B cell (primary cell): ENCODE measurements at places on chromosomes 4 and X. TPM values are rescaled to one million over a fixed set of nuclear protein-coding genes. Genes with fewer than 3 reads are reported as not detected.
A peak's percentile ranks its signal among the peaks of the same experiment; 100 is the strongest.

DNA sequence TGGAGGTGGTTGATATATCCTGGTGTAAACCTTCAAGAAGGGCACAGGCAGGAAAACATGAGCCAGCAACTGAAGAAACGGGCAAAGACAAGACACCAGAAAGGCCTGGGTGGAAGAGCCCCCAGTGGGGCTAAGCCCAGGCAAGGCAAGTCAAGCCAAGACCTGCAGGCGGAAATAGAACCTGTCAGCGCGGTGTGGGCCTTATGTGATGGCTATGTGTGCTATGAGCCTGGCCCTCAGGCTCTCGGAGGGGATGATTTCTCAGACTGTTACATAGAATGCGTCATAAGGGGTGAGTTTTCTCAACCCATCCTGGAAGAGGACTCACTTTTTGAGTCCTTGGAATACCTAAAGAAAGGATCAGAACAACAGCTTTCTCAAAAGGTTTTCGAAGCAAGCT lies 7.2 kb downstream of the ZFP42 start:
- no peak for DNase-seq

DNA sequence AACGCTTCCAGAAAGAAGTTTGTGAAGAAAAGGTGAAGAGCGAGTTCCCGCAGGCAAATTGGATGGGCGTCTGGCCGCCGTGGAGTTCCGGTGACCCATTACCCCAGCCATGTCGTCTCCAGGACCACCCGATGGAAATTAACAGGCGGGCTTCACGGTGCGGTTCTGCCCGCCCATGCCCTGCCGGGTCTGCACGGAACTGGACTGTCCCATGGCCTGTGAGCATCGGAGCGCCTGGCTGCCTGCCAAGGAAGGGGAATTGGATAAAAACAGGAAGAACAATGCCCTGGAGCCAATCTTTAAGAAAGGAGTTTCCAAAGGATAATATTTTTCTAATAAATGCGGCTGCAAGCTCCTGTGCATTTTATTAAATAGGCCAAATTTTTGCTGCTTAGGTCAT lies 319.8 kb upstream of the SLC7A11 start:
- no peak for DNase-seq

DNA sequence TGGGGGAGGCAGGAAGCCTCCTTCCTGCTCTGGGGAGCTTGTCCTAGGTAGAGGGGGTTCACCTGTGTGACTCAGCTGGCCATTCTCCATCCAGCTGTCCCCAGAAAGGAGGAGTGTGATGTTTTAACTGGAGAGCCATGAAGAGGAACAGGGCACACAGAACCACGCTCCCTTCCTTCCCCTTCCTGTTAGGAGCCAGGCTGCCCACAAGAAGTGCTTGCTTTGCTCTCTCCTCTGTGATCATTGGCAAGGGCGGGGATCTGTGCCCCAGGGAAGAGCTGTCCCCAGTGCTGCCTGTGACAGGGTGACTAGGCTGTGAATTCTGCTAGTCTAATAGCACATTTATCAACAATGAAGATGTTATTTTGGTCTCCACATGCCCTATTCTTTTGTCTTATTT lies 169.6 kb upstream of the GATB start:
- DNase-seq: no peak

DNA sequence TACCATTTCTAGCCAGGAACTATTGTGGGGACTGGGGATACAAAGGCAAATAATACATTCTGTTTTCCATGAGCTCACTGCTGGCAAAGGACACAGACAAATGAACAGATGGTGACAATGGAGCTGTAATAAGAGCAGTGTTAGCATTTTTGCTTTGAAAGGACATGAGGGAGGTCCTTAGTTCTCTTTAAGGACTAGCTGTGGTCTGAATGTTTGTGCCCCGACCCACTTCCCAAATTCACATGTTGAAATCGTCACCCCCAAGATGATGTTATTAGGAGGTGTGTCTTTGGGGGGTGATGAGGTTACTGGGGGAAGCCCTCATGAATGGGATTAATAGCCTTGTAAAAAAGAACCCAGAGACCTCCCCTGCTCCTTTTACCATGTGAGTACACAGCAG lies 30.3 kb downstream of the CCNG2 start:
- no peak for DNase-seq

DNA sequence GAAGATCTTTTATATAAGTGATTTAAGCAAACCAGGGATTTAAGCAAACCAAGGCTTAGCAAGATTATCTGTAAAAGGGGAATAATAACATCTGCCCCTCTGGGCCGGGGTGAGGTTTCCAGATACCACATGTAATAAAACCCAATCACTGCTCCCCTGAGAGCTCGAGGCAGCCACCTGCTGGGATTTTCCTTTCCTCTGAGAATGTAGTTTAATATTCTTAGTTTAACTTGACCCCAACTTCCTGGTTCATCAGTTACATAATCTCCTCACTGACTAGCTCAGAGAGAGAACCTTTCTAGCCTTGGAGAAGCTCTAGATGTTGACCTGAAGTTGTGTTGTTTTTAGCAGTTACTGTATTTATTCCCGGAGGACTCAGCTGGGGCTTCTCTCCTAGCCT lies 322.4 kb downstream of the ARHGAP10 start:
- DNase-seq: no peak

Gene VCX3B
- not detected in 2 replicates for total RNA-seq

GRCh38 chr4:105092356-105092755 lies 54.3 kb upstream of the TET2 start:
- DNase-seq: no peak

GRCh38 chr4:81632581-81633299 lies 161.0 kb upstream of the RASGEF1B start:
- DNase-seq: no peak

Gene ADGRL3
- total RNA-seq: not detected in 2 replicates

DNA sequence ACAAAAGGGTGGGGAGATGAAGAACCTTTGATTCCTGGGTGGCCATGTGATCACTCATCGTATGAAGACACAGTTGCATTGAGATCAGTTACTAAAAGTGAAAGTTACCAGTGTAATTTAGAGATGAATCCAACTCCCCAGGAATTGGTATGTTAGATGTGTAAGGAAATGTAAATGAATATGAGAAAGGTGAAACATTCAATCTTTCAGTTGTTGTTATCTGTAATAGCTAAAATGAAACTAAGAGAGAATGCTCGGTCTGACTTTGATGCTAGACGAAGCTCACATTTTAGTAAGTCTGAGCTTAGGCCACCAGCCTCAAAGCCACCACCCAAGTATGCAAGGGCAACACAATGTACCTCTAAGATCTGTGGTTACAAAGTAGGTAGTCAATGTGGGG lies 194.3 kb upstream of the POF1B start:
- DNase-seq: no peak

- DNase-seq: no peak
Measured at GRCh38 chr4:23382879-23383278, 507.0 kb downstream of the PPARGC1A start.

GRCh38 chr4:182738283-182739047 lies 178.7 kb downstream of the DCTD start:
- DNase-seq: no peak

Gene CDKL5
- total RNA-seq: 4.6 and 4.7 TPM in 2 replicates

- DNase-seq: no peak
Measured at GRCh38 chr4:148510211-148510610, 68.0 kb upstream of the NR3C2 start.

- DNase-seq: peak; percentile 66
Measured at GRCh38 chr4:163482190-163482589, 8.6 kb upstream of the TKTL2 start.

DNA sequence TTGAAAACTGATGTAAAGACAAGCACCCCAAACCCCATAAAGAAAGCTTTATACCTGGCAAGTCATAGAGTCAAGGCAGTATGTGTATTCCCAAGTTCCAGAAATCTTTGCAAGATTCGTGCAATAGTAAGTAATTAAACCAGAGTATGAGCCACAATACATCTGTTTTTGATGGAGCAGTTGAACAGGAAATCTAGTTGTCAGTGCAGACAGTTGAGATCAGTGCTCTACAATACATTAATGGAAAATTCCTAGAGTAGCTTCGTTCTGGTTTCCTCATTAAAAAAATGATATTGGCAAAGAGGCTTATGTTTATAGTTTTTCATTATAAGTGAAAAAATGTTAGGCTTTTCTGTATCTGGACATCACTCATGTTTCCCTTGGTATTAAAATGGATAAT lies 575.3 kb downstream of the TRIML1 start:
- DNase-seq: no peak

Gene SLC2A9
- total RNA-seq: 0.63 and 2.1 TPM in 2 replicates

Gene TKTL2
- total RNA-seq: 0.15 and 0.27 TPM in 2 replicates

- no peak for DNase-seq
Measured at GRCh38 chr4:98996056-98996764, 689 bp downstream of the METAP1 start.

- no peak for DNase-seq
Measured at GRCh38 chr4:121057466-121057922, 14.8 kb downstream of the NDNF start.

Gene BTK
- total RNA-seq: 235 and 243 TPM in 2 replicates

GRCh38 chr4:41504167-41504818 lies 33.7 kb upstream of the LIMCH1 start:
- DNase-seq: no peak

- DNase-seq: no peak
Measured at GRCh38 chrX:78165425-78165824, 26.0 kb upstream of the TAF9B start.

- DNase-seq: no peak
Measured at GRCh38 chr4:12499693-12500092, 984.4 kb downstream of the RAB28 start.

Gene DCAF12L2
- not detected in 2 replicates for total RNA-seq

DNA sequence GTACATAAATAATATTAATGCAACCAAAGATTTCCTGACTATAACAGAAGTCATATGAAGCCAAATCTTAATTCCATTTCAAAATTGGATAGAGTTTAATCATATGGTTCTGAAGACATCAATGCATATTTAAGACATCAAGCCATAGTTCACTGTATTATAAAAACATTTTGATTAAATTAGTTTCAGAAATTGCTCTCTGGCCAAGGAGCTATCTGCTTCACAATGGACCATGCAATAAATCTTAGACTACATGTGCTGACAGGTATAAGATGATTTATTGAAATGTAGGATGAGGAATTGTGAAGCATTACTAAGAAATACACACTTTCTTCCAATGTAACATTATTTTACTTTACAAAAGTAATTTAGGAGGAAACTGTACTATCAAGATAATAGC lies 81.6 kb downstream of the MID1 start:
- no peak for DNase-seq

DNA sequence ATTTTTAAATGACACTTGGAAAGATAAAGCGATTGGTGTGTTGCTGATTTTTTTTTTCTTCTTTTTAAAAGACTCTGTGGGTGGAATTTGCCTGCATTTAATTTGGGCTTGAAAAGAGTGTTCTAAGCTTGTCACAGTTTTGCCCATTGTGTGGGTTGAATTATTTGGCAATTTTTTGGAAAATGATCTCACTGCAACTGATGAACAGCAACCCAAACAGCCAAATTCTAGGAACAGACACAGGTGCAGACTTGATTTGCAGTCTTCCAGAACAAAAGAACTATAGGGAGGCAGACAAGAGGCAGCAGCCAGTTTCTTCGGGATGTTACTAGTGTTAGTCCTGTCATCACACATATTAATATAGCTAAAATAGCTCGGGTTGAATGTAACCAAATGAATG lies 40.5 kb downstream of the CASP6 start:
- no peak for DNase-seq

DNA sequence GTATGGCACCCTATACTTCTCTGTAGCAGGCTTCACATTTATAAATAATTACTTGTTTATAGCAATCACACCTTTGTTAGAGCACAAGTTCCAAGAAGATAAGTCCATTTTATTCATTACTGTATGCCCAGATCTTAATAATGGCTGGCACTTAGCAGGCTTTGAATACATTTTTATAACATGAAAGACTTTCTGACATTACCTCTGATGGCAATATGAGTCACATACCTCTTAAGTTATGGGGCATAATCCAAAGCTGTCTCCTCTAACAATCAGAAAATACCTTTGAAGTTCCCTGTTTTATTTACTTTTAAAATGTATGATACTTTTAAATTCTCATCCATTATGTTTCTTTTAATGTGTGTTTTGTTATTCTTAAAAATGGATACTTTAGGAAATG lies 12.2 kb downstream of the SCRG1 start:
- no peak for DNase-seq

Gene PITX2
- total RNA-seq: not detected in 2 replicates

Gene GAB3
- total RNA-seq: 16.5 and 17.2 TPM in 2 replicates

GRCh38 chrX:118522230-118522926 lies 26.8 kb downstream of the DOCK11 start:
- DNase-seq: no peak

- no peak for DNase-seq
Measured at GRCh38 chrX:136191171-136191570, 43.8 kb downstream of the FHL1 start.

Gene EGF
- not detected in 2 replicates for total RNA-seq

GRCh38 chrX:38726612-38727011 lies 74.6 kb upstream of the MID1IP1 start:
- no peak for DNase-seq

DNA sequence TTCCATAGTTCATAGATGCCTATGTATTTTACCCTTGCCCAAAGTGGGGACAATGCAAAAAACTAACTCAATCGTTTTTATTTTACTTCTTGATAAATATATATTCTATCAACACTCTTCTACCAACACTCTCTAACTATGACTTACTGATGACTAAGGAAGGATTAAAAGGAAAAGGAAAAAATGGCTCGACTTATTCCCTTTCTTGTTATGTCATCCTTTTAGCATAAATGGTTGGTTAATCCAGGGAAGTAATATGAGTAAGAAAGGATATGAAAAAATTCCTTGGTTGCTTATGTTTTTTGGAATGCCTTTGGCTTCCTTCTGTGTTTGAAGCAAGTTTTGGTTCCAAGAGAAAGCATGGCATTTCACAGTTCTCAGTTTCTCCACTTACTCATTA lies 1087.1 kb downstream of the C4orf33 start:
- no peak for DNase-seq

Gene PDLIM5
- total RNA-seq: 30.2 and 37.0 TPM in 2 replicates

Gene MED14
- 63.5 and 67.1 TPM in 2 replicates for total RNA-seq

Gene ALB
- total RNA-seq: not detected in 2 replicates

DNA sequence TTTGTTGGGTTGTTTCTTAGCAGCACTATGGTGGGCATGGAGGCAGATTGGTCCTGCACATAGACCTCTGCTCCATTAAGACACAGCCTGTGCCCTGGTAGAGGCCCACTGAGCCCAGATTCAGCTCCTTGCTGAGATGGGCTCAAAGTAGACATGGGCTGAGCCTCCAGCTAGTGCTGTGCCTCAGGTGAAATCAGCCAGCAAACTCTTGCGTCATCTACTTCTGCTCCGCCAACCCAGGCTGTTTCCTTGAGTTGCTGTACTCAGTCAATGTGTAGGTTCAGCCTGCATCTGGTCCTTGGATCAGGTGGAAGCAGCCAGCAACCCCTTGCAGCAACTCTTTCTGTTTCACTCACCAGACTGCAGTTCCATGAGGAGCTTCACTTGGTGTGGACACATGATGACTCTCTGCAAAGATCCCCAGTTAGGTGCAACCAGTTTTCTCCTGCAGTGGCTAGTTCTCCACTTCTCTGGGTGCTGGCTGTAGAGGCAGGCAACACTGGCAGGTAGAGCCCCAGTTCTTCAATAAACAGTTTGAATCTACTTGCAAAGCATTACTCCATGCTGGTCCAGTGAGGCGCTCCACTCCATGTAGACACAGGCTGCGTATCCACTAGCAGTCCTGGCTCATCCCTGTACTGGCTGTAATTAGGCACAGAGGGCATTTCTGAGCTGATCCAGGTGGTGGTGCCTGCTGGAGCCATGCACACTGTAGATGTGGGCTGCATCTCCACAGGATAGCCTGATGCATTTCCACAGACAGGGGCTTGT lies 199.0 kb upstream of the MAMLD1 start:
- no peak for DNase-seq

- no peak for DNase-seq
Measured at GRCh38 chr4:21181716-21182115, 481.5 kb downstream of the PACRGL start.

Gene EDA
- 0.24 and 1.2 TPM in 2 replicates for total RNA-seq

GRCh38 chrX:21749924-21750323 lies 8.0 kb downstream of the SMPX start:
- no peak for DNase-seq

Gene POU3F4
- total RNA-seq: not detected in 2 replicates
